ENCODE measurements at places on chromosomes 1 and 21.

DNA sequence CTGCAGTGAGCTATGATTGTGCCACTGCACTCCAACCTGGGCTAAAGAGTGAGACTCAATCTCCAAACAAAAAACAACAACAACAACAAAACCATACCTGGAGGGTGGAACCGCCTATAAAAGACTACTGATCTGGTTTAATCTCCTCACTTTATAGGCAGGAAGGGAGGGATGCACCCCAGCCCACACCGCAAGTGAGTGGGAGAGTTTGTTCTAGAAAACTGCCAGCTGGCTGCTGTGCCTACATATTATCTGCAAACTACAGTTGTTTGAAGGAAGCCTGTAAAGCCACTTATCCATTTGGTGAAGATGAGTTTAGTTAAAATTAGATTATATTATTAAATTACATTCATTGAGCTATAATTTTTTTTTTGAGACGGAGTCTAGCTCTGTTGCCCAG, 9.1 kb upstream of the SRSF10 start:
- DNase-seq = no peak

DNA sequence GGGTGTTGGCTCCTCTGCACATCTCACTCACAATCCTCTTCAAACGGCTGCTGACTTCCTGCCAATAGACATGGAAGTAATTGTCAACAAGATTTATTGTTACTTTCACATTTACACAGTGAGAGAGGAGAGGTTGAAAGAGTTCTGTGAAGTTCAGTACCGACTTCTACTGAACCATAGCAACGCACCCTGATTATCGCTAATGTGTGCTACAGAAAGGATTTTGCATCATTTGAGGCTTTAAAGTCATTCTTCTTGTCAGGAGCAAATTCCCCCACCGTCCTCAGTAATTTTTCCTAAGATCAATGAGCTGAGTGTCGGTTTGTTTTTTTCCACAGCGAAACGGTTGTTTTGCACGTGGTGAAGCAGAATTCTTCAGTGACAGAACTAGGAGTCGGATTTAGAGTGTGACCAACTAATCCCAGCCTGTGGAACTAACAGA, 361.0 kb downstream of the ADGRL2 start:
- DNase-seq = peak; percentile 10

DNA sequence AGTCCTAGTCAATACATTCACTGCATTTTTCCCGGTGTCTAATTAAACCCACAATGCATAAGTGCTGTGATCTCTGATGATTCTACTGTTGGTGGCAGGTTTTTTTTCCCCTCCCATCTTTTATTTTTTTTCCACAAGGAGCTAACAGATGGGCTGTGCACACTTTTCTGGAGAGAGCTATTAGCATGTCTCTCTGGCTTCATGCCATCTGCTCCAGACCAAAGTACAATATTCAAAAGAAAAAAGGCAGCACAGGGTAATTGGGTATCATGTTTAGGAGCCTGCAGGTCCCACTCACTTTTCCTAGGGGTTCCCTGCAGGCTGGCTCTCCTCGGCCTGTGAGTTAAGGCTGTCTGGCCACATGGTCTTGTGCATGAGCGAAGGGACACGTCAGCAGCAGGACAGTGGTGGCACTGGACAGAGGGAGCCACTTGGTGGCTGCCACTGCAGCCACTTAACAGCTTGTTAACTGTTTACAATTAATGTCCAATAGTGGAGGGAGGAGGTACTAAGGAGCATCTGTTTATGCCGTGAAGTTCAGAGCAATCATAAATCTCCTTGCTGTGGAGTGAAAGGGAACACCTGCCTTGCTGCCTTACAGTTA, 53.5 kb upstream of the C8B start:
- DNase-seq = no peak

DNA sequence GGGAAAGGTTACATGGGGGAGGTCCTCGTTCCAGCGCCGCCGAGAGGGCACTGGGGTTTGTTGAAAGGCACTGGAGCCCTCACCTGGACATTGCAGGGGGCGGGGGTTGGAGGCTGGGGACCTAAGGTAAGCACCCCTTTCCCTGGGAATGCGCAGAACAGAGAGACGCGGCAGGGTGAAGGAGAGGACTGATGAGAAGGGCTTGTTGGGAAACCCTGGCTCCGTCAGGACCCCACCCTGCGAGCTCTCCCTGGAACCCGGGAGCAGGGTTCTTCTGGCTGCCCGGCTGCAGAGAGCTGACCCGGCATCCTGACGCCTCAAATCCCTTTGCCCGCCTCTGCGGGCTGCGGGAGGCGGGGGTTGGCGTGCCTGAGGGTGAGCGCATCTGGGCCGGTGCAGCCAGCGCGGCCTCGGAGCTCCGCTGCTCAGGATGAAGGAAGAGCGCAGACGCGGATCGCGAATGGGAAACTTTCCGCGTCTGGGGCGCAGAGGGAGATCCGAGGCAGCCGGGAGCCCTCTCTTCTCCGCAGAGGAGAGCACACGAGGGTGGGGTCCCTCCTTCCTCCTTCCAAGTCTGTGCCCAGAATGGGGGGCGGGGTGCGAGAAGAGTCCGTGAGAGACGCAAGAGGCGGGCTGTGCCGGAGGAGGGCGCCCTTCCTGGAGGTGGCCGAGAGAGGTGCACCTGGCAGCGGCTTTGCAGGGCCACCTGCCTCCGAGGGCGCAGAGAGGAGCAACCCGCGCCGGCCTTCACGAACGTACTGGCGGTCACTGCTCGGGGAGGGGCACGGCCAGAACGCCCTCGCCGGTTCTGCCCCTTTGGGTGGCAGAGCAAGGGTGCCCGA, 2.4 kb downstream of the IGSF21 start:
- peak; percentile 21 for DNase-seq

GRCh38 chr1:16046842-16047241, 3.3 kb downstream of the CLCNKB start:
- no peak for DNase-seq

DNA sequence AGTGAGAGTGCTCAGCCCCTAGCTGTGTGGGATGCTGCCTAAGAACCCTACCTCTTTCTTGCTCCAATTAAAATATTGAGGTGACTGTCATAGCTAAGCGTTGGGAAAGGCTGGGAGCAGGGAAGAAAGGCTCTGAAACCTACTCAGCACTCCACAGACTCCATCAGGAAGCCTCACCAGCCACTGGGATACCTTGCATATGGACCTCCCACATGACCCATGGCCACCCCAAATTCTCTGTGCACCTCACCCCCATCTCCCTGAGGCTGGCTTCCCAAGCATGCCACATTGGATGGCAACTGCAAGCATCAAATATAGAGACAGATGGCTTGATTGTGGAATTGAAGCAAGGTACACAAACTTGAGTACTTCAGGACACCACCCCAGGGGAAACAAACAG, 41.8 kb downstream of the FLVCR1 start:
- no peak for DNase-seq

DNA sequence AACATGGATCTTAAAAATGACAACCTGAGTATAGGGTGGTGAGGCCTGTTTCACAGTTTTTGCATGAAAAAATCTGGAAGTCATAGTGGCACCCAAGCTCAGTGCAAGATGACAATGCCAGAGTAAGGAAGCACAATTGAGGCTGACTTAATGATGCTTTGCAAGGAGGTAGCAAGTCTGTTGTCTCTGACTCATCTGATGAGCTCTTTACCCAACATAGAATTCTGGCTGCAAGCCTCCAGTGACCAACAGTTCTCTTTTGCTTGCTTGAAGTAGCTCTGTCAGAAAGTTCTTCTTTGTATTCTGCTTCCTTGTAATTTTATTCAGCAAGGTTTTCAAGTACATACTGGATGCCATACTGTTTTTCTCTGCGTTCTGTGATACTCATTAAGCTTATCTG, 117.1 kb downstream of the FOXD2 start:
- no peak for DNase-seq

DNA sequence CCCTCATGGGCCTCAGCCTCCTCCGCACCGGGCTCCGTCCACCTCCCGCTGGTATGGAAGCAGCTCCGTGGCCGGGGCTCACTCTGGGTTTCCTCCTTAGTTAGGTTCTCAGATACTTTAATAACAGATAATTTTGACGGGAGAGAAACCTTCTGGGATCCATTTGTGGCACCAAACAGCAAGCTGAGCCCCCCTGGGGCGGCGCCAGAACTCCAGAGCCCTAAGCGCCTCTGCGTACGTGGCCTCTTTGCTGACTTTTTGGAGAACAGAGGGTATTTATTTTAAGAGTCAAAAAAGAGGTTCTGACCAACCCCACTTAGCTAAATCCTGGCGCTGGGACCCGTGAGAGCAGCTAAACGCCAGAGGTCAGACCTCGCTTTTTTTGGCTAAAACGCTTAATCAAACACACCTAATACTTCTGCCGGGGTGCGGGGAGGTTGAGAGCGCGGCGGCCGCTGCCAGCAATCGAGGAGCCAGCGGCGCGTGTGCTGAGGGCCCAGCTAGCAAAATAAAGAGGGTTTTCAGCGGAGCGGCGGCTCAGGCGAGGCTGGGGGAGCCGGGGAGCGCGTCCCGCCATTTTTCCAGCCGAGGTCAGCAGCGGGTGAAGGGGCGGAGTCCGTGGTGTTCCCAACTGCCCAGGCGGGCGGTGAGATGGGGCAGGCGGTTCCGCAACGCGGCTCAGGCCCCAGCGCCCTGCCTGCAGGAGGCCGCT, 171.7 kb downstream of the PRDM16 start:
- DNase-seq = no peak

DNA sequence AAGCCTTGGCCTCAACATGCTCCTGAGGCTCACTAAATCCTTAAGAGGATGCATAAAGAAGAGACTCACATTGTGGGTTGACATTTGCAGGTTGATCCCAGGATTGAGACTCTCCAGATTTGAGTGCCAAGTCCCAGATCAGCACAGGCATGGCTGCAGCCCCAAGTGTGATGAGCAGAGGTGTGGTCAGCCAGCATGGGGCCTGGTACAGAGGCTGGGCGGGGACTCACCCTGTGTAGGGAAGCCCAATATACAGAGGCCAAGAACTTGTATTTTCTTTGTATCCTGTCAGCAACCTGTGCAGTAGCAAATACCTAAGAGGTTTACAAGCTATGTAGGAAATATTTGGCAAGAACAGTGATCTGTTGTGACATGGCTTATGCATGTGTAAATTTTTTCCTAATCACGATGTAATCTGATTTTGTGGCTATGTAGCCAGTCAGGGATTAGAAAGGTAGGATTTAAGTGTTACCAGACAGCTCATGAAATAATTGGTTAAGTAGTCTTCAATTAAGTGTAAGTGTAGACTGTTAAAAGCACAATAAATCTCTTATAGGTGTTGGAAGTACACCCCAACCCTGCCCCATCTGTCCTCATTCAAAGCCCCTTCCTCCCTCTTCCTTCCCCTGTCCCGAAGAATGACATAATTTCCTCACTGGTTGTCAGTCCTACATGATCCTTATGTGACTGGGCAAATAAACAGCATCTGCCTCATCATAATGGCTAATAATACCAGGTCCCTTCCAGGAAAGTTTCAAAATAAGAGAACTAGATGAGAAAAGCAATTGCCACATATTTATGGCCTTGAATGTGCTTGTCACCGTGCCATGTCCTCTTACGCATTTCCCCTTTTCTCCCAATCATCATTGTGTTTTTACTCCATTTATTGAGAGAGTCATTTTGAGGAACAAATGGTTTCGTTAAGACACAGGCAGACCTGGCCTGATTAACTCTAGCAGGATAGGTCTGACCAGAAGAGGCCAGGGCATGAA, 120.9 kb downstream of the HLX start:
- no peak for DNase-seq

Measured in NCI-H2029 treated with DMSO at 0.1 percent for 48 hours (cell line).